ENCODE measurements at places on chromosomes 12 and 14.

GRCh38 chr12:104486943-104487819 lies 30.4 kb downstream of the CHST11 start:
- DNase-seq = no peak

DNA sequence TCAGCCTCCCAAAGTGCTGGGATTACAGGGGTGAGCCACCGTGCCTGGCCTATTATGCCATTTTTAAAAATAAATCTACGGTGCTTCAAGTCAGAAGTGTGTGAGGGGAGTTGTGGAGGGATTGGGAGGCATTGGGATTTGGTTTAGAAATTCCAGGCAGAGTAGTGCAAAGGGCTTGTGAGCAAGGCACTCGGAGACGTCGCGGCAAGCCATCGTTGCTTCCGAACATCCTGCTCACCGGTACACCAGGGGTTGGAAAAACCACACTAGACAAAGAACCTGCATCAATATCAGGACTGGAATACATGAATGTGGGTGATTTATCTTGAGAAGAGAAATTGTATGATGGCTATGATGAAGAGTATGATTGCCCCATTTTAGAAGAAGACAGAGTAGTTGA lies 227.0 kb downstream of the ALG10 start:
- no peak for DNase-seq

GRCh38 chr12:53660041-53660440 lies 15.8 kb downstream of the ATP5MC2 start:
- no peak for DNase-seq

GRCh38 chr12:118237908-118238307 lies 102.0 kb downstream of the PEBP1 start:
- no peak for DNase-seq

DNA sequence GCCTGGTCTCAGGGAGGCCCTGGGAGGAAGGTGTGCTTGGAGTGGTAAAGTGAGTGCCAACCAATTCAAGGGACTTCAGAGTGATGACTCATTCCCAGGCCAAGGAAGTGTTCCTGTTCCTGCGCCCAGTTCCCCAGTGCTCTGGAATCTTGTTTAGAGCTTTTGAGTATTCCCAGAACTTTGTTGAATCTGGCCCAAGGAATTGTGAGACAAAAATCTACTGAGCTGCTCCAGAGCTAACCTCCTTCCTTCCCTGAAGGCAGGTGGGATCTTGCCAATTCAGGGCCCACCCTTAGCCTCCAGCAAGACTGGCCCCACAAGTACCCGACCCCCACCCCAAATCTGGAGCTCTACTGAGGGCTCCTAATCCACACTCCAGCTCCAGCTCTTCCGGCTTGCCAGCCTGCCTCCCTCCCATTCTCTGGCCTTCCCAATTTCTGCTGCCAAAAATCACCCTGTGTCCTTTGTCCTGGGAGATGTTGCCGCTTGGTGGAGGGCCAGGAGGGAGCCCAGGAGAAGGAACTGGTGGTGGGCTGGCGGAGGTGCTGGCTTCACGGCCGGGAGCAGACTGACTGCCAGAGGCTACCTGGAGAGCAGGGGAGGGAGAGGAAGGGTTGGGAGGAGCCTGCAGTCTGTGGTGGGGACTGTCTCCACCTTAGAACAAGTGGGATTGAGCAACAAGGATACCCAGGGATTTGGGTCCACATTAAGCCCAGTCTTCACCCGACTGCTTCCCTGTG lies 2.0 kb upstream of the ATN1 start:
- no peak for DNase-seq

- no peak for DNase-seq
Observed at GRCh38 chr14:61315313-61315712, 6.1 kb upstream of the PRKCH start.

- no peak for DNase-seq
Observed at GRCh38 chr12:19036673-19037357, 92.7 kb upstream of the PLEKHA5 start.

DNA sequence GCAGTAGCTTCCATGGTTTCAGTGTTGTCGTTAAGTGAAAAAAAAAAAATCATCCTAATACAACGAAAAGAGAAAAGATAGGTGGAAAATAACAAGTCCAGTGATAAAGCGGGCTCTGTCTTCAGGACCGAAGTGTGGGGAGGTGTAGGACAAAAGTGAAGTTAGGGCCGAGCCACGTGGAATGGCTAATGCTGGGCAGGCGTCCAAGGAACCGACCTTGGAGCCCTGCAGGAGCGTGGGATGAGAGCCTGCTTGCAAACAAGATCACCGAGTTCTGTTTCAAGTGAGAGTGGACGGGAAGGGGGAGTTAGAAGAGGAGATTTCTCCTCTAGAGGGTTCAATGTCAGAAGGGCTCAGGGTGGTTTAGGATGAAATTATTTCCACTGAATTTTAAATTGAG lies 22.2 kb downstream of the A2ML1 start:
- no peak for DNase-seq

GRCh38 chr12:53101931-53102781 lies 1.1 kb upstream of the SOAT2 start:
- DNase-seq = no peak

DNA sequence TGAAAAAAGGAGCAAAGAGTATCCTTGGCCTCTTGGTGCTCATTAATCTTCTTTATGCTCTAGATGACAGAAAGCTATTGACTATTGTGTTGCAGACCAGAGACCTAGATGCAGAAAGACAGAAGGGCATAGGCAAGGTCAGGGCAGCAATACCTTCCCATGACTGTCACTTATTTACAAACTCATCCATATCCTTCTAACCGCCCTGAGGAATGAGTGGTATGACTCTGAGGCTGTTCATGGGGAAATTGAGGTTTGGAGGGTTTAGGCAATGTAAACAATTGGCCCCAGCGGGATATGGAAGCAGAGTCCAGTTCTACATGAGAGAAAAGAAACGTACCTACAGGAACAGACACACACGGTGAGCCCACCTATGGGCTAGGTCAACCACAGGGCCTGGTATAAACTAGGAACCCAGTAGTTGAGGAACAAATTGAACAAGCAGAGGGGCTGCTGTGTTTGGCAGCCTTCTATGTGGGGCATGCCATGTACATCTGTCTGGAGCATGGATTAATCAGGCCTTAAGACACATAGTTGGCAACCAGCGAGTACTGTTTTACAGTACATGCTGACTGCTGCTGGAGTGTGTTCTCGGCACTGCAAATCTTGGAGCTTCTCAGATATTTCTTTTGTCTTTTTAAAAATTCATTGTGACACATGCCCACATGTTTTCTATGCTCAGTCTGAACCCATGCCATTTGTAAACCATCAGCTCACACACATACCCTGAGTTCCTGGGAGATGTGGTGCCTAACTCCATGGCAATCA lies 159.7 kb upstream of the NTF3 start:
- no peak for DNase-seq

GRCh38 chr12:109814600-109815150 lies 18.5 kb downstream of the TRPV4 start:
- DNase-seq = no peak

DNA sequence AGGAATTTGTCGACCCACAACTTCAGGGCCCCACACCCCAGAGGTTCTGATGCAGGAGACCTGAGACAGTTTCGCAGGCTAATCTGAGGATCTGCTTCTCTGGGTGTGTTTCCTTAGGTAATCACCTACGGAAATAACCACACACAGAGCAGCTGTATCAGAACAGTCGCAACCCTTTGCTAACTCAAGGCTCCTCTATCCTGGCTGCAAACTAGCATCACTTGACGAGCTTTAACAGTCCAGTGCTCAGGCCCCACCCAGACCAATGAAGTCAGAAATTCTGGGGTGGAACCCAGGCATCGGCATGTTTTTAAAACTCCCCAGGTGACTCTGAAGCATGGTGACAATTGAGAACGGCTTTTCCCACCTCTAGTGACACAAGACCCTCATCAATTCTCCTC lies 20.7 kb downstream of the SLC7A7 start:
- no peak for DNase-seq

DNA sequence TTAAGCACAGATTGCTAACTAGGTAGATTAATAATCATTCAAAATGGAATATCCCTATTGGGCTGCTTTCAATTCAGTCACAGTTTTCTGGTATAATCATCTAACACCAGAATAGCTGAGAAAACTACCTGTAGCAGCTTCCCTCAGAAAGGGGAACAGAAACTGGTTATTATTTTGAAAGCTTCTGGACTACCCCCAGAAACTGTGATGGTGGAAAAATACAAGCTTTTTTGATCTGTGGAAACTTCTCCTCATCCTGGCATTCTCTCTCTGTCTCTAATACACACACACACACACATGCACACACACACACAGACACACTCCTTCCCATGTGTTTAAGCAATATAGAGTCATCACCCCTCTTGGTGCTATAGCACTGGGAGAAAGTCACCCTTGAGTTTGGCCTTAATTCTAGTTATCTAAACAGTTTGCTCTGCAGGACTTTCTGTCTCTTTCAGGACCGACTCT lies 251.5 kb upstream of the LMO3 start:
- no peak for DNase-seq

- DNase-seq = no peak
Observed at GRCh38 chr12:25701290-25701689, 148.2 kb upstream of the LMNTD1 start.

Data from activated CD4-positive, alpha-beta T cell treated with anti-CD3 and anti-CD28 coated beads, Interleukin-10, Interleukin-2, amounts not matched to agents 100 ng/mL and 50 ng/mL, durations not matched to agents 16 hours and 8 hours (primary cell).